ENCODE measurements at places on chromosomes 1 and 21. TPM values are rescaled to one million over a fixed set of nuclear protein-coding genes. Genes with fewer than 3 reads are reported as not detected.

- no peak for DNase-seq
- H3K4me3 ChIP-seq = no peak overlapping the region
- H3K27ac ChIP-seq = no peak overlapping the region
- no peaks in the 10 kb centered on the region for H3K4me1 ChIP-seq
- no peaks in the 10 kb centered on the region for H3K36me3 ChIP-seq
Measured at GRCh38 chr1:152824964-152825363, 2.3 kb upstream of the LCE1A start.

GRCh38 chr1:50930965-50931737 is 28.9 kb downstream of the FAF1 start:
- DNase-seq = no peak
- no peaks in the 10 kb centered on the region for H3K27me3 ChIP-seq
- no peak overlapping the region for H3K27ac ChIP-seq
- peaks cover 6% of the 10 kb centered on the region for H3K4me1 ChIP-seq
- no peak overlapping the region for H3K4me3 ChIP-seq
- H3K36me3 ChIP-seq = peaks cover 7% of the 10 kb centered on the region

DNA sequence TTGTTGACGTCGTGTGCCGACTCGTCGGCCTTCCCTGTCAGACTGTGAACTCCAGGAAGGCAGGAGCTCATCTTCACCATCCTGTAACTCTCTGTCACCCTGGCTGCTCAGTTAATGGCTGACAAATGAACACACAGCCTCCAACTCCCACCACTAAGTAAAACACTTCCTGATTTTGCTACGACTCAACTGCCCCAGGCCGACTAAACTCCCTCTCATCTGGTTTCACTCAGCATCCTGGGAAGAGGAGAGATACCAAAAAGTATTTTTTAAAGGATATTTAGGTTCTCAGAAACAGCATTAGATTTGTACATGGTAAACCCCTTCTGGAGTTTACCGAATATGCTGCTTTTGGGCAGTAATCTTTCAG is 18.2 kb upstream of the LHX4 start:
- H3K4me1 ChIP-seq = peaks cover 9% of the 10 kb centered on the region
- peaks cover 27% of the 10 kb centered on the region for H3K27me3 ChIP-seq
- H3K4me3 ChIP-seq = no peak overlapping the region
- H3K27ac ChIP-seq = no peak overlapping the region

The LCE6A gene
- total RNA-seq = not detected

DNA sequence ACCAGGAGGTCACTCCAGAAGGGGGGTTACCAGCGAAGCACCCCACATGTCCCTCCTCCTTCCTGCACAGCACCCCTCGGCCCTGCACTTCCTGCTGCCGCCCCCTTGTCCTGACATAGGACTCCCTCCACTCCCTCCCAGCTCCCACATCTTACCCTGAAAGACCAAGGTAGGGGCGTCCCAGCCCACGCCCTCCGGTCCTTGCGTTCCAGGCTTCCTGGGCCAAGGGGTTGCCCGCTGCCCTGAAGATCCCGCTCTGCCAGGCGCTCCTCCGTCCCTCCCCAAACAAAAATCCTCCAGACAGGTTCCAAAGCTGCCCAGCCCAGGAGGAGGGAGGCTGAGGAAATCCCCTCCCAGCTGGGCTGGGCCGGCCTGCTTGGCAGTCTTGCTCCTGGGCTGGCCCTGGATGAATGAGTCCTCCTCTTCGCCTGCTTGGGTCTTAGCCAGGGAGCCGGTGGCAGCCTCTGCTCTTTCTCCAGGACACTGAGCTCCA is at the start of gene RHBDL2:
Gene RHBDL2 (minus strand): TSS at position 304 of the 493 bp plus-strand sequence. CDS start 22,618 bp downstream, outside the sequence.
- no peaks in the 10 kb centered on the region for H3K4me1 ChIP-seq
- H3K36me3 ChIP-seq = no peaks in the 10 kb centered on the region
- H3K27ac ChIP-seq = no peak within 1 kb of the TSS
- H3K4me3 ChIP-seq = no peak within 1 kb of the TSS
- H3K27me3 ChIP-seq = peaks cover 8% of the 10 kb centered on the region
- DNase-seq = no peak

The MASP2 gene
- total RNA-seq = not detected

The SMG7 gene
- 76.0 TPM for total RNA-seq

Measured in activated naive CD8-positive, alpha-beta T cell treated with anti-CD3 and anti-CD28 coated beads, Interleukin-2, amount 10 ng/mL, durations not matched to agents 7 days and 5 days (primary cell).